ENCODE measurements at places on chromosomes 4 and X. TPM values are rescaled to one million over a fixed set of nuclear protein-coding genes. Genes with fewer than 3 reads are reported as not detected.

DNA sequence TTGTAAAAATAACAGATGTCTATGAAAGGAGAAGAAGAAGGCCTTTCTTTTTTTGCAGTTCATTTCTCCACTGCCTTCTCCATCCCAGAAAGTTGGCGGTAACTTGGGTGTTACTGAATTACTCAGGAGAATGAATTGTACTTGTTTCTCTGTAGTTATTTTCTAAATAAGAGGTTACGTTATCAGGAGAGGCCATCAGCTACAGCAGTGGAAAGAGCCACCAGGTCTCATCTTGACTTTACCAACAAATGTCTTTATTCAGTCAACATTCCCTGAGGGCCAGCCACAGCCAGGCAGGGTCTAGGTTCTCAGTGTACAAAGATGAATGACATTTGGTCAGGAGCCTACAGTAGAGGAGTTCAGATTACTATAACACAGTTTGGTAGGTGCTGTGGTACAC, 8.1 kb downstream of the HADH start:
- no peak overlapping the region for H3K4me3 ChIP-seq
- DNase-seq: no peak
- peak overlapping the region; percentile 25 for H3K27ac ChIP-seq
- H3K27me3 ChIP-seq: no peaks in the 10 kb centered on the region

Gene RENBP
- total RNA-seq: 57.0 TPM

DNA sequence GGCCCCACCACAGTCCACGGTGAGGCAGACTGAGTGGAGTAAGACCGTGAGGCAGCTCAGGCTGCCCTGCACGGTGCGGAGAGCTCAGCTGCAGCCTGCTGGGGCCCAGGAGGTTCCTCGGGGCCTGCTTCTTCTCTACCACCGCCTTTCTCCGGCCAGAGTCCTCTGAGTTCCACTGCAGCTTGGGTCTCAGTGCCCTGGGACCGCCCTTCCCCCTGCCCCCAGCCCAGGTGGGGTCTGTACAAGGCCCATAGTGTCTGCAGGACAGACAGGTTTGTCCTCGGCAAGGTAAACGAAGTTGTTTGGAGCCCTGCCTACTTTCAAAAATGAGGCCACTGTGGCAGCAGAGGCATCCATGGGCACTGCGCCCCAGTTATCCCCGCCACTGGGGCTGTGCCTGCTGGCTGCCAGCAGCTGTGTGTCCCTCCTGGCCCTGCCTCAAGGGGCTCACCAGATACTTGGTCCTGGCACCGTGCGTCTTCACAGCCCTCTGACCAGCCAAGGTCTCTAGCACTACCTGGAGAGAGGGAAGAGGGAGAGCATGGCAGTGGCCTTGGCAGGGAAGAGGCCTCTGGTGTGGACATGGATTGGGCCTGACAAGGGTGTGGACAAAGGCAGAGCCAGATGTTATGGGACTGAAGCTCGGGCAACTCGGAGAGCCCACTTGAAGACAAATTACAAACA, 4.0 kb downstream of the IRAK1 start:
- no peak for DNase-seq
- H3K4me1 ChIP-seq: peaks cover 27% of the 10 kb centered on the region
- no peak overlapping the region for H3K4me3 ChIP-seq
- H3K36me3 ChIP-seq: peaks cover 27% of the 10 kb centered on the region

Gene CTAG2
- total RNA-seq: not detected

- no peaks in the 10 kb centered on the region for H3K36me3 ChIP-seq
- H3K4me3 ChIP-seq: no peak overlapping the region
- no peak for DNase-seq
- no peaks in the 10 kb centered on the region for H3K4me1 ChIP-seq
These were observed 64.9 kb downstream of the GRID2 start for GRCh38 chr4:92368653-92369052.

GRCh38 chr4:57147335-57148060, 37.3 kb upstream of the IGFBP7 start:
- no peak overlapping the region for H3K4me3 ChIP-seq
- H3K27ac ChIP-seq: no peak overlapping the region
- no peaks in the 10 kb centered on the region for H3K27me3 ChIP-seq
- DNase-seq: no peak
- no peaks in the 10 kb centered on the region for H3K4me1 ChIP-seq
- no peaks in the 10 kb centered on the region for H3K36me3 ChIP-seq

DNA sequence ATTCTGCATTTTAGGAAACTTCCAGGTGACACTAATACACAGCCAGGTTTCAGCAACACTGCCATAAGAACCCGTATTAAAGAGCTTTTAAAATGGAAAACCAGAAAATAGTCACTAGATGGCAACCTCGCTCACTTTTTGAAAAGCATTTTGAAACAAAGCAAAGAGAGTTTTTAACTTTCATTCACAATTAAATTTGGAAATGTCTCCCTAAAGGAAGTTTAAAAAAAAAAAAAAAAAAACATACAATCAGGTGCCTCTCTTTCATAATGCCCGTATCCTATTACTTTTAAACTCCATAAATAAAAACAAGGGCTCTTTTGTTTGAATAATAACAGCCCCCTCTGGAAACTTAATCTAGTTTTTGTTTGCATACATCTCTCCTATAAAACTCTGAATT, 20.3 kb downstream of the MEPE start:
- H3K27me3 ChIP-seq: no peaks in the 10 kb centered on the region
- no peak for DNase-seq

DNA sequence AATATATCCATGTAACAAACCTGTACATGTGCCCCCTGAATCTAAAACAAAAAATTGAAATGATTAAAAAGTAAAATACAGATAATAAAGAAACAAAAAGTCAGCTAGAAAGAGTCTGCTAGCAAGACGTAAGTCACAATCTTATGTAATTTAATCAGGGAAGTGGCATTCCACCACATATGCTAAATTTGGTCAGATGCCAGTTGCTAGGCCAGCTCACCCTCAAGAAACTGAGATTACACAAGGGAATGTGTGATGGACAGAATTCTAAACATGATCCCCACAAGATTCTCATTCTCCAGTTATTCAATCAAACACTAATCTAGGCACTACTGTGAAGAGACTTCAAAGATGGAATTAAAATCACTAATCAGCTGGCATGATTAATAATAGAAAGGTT, 689.3 kb downstream of the CENPC start:
- no peaks in the 10 kb centered on the region for H3K27me3 ChIP-seq
- no peak overlapping the region for H3K27ac ChIP-seq
- no peaks in the 10 kb centered on the region for H3K36me3 ChIP-seq
- DNase-seq: no peak

Gene SLITRK4
- total RNA-seq: 0.74 TPM

Gene ADGRA3
- total RNA-seq: 15.8 TPM

DNA sequence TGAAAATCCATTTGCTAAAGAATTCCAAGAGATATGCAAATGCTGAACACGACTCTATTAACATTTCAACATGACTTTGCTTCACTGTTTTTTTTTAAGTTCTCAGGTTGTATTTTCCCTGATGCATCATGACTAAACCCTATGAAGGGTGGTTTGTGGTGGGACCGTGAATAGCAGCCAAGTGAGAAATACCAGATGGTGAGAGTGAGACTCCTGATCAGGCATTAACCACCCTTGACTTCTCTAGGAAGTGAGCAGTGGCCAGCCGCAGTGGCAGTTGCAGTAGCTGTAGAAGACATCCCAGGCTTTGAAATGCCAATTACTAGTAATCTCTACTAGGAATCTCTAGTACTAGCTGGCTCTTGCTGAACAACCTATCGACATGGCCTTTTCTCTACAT, 383.4 kb downstream of the FAM133A start:
- H3K27me3 ChIP-seq: no peaks in the 10 kb centered on the region
- no peak for DNase-seq
- H3K36me3 ChIP-seq: no peaks in the 10 kb centered on the region
- no peak overlapping the region for H3K27ac ChIP-seq
- no peaks in the 10 kb centered on the region for H3K4me1 ChIP-seq
- no peak overlapping the region for H3K4me3 ChIP-seq

DNA sequence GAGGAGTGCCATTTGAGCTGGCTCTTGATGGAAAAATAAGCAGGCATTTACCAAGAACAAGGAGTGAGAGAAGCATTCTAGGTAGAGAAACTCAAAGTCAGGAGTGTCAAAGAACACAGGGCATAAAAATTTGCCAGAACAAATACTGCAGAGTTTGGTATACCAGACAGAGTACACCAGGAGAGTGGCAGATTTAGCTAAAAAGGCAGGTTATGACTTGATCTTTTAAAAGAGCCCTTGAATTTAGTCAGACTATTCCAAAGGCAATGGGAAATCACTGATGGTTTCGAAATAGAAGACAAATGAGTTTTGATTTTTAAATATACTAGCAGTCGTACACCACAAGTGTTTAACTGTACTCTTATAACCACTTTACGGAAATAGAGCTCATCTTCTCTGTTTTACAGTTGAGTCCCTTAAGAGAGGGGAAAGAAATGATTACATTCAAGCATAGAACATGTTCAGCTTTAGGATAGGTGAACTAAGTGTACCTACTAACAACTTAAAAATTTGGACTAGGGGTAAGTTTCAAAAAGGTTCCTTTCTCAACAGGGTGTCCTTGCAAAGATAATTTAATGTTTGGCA, 10.2 kb downstream of the UBE2D3 start:
- H3K4me1 ChIP-seq: peaks cover 100% of the 10 kb centered on the region
- H3K36me3 ChIP-seq: peaks cover 16% of the 10 kb centered on the region
- H3K4me3 ChIP-seq: peak overlapping the region; percentile 7

DNA sequence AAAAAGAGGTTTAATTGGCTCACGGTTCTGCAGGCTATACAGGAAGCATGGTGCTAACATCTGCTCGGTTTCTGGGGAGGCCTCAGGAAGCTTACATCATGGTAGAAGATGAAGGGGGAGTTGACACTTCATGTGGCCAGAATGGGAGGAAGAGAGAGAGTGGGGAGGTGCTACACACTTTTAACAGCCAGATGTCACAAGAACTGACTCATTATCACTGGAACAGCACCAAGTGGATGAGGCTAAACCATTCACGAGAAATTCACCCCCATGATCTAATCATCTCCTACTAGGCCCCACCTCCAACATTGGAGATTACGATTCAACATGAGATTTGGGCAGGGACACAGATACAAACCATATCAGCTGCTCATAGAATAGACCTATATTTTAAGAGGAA, 255.8 kb downstream of the OPHN1 start:
- no peak for DNase-seq
- H3K27ac ChIP-seq: no peak overlapping the region
- H3K4me3 ChIP-seq: no peak overlapping the region
- no peaks in the 10 kb centered on the region for H3K4me1 ChIP-seq
- H3K36me3 ChIP-seq: no peaks in the 10 kb centered on the region

DNA sequence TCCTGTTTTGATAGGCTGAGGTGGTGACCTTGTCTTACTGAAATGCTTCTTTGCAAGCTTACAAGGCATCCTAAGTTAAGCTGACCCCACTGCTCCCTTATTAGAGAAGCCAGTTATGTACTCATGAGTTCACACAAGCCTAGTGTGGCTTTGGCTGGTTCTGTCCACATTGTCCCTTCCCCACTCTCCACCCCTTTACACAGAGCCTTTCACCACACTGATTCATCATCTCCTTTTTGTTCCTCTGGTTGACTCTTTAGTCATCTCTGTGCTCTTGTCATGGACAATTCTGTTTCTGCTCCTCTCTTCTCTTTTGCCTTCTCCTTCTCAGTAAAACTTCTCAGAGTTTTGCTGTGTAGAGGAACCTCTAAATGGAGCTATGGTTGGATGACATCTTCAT, 4.9 kb downstream of the CHRNA9 start:
- no peaks in the 10 kb centered on the region for H3K36me3 ChIP-seq
- no peaks in the 10 kb centered on the region for H3K4me1 ChIP-seq
- H3K27me3 ChIP-seq: no peaks in the 10 kb centered on the region
- no peak for DNase-seq
- no peak overlapping the region for H3K4me3 ChIP-seq
- no peak overlapping the region for H3K27ac ChIP-seq

Gene OTC
- 0.71 TPM for total RNA-seq

Gene MAGEC1
- total RNA-seq: not detected

DNA sequence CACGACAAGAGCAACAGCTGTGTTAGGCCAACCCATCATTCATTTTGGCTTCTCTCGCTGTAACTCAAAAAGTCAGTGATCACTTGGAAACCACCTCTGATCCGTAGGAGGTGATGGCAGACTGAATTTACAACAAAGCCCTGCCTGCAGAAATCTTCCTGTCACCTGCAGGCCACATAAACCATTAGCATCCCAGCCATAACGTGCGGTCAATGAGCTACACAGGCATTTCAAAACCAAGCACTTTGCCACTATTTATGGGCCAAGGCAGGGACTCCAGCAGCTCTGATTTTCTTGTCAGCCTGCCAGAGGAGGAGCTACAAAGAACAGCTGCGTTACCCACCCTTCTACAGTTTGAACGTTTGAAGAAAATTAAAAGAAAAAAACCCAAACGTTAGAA, 228.1 kb upstream of the PPARGC1A start:
- DNase-seq: no peak
- no peaks in the 10 kb centered on the region for H3K36me3 ChIP-seq
- no peaks in the 10 kb centered on the region for H3K27me3 ChIP-seq
- H3K4me1 ChIP-seq: no peaks in the 10 kb centered on the region
- H3K27ac ChIP-seq: no peak overlapping the region
- no peak overlapping the region for H3K4me3 ChIP-seq

GRCh38 chrX:47651043-47651905, 911 bp upstream of the ELK1 start:
- DNase-seq: no peak
- peaks cover 8% of the 10 kb centered on the region for H3K4me1 ChIP-seq
- no peaks in the 10 kb centered on the region for H3K27me3 ChIP-seq

GRCh38 chr4:179596621-179597020, 2154.4 kb upstream of the AGA start:
- no peaks in the 10 kb centered on the region for H3K36me3 ChIP-seq
- no peaks in the 10 kb centered on the region for H3K4me1 ChIP-seq
- DNase-seq: no peak
- no peak overlapping the region for H3K4me3 ChIP-seq
- no peaks in the 10 kb centered on the region for H3K27me3 ChIP-seq

GRCh38 chr4:132297346-132297745, 851.7 kb upstream of the PCDH10 start:
- H3K4me3 ChIP-seq: no peak overlapping the region
- no peaks in the 10 kb centered on the region for H3K27me3 ChIP-seq
- no peak for DNase-seq
- H3K27ac ChIP-seq: no peak overlapping the region
- no peaks in the 10 kb centered on the region for H3K36me3 ChIP-seq

Gene EPGN
- total RNA-seq: 2.5 TPM

Gene LIN54
- 14.7 TPM for total RNA-seq

Gene FAM50A
- 77.5 TPM for total RNA-seq

- no peak overlapping the region for H3K4me3 ChIP-seq
- no peaks in the 10 kb centered on the region for H3K36me3 ChIP-seq
- DNase-seq: no peak
- H3K27me3 ChIP-seq: no peaks in the 10 kb centered on the region
These were observed 421.7 kb upstream of the INTU start for GRCh38 chr4:127210893-127211649.

Gene CLGN
- total RNA-seq: 1.1 TPM

DNA sequence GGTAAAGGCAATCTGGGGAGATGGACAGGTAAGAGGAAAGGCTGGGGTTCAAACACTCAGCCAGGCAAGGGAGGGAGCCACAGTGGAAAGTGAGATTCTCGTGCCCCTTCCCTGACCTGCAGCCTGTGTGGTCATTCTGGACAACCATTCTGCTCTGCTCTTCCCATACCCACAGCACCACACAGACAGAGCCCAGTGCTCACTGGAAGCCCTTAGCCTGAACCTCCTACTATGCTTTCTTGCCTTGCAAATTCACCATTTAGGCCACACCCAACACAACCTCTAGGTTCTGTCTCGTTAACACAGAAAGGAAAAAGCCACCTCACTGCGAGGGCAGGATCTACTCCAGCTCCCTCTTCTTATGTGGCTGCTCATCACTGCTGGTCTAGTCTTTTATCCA, 92.7 kb downstream of the SHISA3 start:
- no peak overlapping the region for H3K27ac ChIP-seq
- H3K4me3 ChIP-seq: no peak overlapping the region
- no peaks in the 10 kb centered on the region for H3K4me1 ChIP-seq
- H3K36me3 ChIP-seq: no peaks in the 10 kb centered on the region
- DNase-seq: no peak

All from lower lobe of right lung (tissue), 2 donors.